ENCODE measurements at places on chromosomes 1 and 21. TPM values are rescaled to one million over a fixed set of nuclear protein-coding genes. Genes with fewer than 3 reads are reported as not detected.

The TLR5 gene
- 4.8 TPM for polyA plus RNA-seq

The OR2L8 gene
- polyA plus RNA-seq, result not detected

The EXTL1 gene
- 14.8 TPM for polyA plus RNA-seq

The SLC44A5 gene
- 27.9 TPM for polyA plus RNA-seq

The GFI1 gene
- polyA plus RNA-seq, result 0.26 TPM

The ARHGAP30 gene
- polyA plus RNA-seq, result 3.1 TPM

The OLIG2 gene
- 164 TPM for polyA plus RNA-seq

Data from spinal cord (tissue), 10 donors.